Right atrium auricular region (tissue), 2 donors: ENCODE measurements at places on chromosomes 11 and 22.

- DNase-seq = peak; percentile 16
Observed at GRCh38 chr11:35853971-35854370, 89.9 kb upstream of the LDLRAD3 start.

- DNase-seq = no peak
Observed at GRCh38 chr11:3000032-3000961, 8.2 kb upstream of the NAP1L4 start.

DNA sequence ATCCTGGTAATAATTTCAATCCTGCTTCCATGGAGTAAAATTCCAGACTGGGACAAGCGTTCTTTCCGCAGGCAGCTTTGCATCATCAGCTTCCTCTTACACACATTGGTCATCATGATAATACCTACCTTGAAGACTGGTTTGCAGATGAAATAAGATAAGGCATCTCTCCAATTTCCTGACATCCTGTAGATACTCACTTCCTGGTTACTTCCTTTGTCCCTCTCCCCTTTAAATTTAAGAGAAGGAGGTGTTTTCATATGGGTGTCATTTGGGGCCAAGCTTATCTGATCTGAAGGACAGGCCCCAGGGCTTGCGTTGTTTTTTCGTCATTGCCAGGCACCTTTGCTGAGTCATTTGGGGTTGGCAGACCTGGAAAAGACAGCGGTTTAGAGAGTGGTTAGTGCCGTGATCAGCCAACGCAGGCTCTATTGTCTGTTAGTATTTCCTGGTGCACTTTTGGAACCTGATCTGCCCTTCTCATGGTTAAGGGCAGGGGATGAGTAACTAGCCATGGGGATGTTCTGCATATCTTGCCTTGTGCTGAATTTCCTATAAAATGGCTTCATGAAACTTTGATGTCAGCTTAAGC is 24.1 kb downstream of the GRAMD1B start:
- DNase-seq = no peak

- no peak for DNase-seq
Observed at GRCh38 chr11:81892770-81893635, 840.7 kb downstream of the FAM181B start.

DNA sequence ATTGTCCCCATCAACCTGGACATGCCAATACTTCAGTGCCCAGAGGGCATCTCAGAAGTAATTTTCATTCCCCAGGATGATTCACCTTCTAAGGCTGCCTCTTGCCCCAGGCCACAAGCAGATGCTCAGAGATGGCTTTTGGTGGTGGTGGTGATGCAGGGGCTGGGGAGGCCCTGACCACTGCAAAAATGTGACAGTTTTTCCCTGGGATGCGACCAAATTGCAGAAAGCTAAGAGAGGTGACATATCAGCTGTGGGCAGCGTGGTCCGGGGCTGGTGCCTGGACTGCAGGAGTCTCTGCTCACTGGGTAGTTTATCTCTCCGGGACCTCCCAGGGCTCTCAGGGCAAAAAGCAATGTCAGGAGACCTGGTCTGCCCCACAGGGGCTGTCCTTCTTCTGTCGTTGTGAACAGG is 39.7 kb upstream of the ACCSL start:
- peak; percentile 52 for DNase-seq

DNA sequence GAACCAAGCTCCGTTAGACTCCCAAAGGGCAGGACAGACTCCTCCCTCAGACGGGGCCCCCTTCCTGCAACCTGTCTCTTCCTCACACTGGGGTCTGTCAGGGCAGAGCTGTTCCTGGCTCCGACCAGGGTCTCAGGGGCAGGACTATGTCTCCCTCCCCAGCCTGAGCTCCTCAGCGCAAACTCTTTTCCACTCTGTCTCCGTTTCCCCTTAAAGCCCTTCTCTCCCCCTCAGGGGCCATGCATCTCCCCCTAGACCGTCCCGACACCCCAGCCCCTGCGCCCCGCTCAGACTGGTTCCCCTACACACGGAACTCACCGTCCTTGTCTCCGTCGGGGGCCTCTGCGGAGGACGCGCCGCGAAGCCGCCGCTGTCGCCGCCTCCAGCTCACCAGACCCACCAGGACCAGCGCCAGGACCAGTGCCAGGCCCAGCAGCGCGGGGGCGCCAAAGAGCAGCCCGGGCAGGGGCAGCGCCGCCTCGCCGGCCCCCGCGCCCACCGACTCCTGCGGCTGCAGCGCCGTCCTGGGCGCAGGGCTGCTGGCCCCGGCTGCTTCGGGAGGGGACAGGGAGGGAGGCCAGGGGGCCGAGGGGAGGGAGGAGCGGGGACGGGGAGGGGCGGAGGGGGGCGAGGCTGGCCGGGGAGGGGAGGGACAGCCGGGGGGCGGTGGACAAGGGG is 684 bp downstream of the TNFRSF13C start:
- DNase-seq = no peak

DNA sequence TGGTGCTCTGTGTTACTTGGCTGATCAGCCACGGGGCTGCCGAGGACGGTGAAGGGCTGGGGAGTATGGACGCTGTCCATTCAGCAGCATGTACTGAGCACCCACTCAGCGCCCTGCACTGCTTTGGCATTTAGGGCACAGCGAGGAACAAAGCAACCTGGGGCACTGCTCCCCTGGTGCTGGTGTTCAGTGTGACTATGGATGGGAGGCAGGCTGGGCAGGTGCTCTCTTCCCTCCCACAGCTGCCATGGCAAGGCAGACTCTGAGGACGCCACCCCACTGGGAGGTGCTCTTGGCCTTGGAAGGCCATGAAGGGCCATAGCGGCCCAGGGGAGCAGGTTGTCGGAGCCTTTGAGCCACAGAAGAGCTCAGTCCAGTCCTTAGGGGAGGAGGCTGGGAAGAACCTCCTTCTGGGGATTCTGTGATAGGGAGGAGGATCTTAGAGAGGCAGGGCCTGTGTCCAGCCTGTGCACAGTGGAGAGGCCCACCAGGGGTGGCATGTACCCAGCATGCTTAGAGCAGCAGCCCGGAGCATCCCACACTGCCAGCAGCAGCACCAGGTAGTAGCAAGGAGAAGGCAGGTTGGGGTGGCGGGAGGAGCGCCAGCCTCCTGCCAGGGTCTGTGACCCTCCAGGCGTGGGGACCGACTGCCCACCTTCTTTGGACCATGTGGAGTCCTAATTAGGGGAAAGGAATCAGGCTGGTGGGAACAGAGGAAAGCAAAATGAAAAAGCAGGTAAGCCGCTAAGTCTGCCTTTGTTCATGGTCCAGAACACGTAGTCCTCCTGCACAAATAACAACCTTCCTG is 141.8 kb downstream of the MPPED1 start:
- DNase-seq = peak; percentile 16

- DNase-seq = no peak
Observed at GRCh38 chr11:46918083-46918787, at the start of gene LRP4. Gene LRP4, minus strand, starts transcription at chr11:46918550. Its CDS starts 171 bp downstream, at chr11:46918379.

DNA sequence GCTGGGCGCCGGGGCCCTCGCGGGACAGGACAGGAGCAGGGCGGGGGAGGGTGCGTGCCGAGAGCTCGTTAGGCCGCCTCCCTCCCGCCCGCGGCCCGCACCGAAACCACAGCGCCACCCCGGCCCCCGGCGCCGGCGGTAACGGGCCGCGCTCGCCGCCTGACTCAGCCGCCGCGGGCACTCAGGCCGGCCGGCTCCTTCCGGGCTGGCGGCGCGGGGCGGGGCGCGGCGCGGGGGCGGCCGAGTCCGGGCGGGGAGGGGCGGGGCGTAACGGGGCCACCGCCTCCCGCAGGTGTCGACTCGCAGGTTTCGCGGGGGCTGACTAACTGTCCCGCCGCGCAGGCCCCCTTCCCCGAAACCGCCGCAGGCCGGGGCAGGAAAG is at the start of gene AP5B1:
Gene AP5B1, minus strand, starts transcription at position 207 of the 382 bp plus-strand sequence. CDS start 385 bp downstream, outside the sequence.
- no peak for DNase-seq

DNA sequence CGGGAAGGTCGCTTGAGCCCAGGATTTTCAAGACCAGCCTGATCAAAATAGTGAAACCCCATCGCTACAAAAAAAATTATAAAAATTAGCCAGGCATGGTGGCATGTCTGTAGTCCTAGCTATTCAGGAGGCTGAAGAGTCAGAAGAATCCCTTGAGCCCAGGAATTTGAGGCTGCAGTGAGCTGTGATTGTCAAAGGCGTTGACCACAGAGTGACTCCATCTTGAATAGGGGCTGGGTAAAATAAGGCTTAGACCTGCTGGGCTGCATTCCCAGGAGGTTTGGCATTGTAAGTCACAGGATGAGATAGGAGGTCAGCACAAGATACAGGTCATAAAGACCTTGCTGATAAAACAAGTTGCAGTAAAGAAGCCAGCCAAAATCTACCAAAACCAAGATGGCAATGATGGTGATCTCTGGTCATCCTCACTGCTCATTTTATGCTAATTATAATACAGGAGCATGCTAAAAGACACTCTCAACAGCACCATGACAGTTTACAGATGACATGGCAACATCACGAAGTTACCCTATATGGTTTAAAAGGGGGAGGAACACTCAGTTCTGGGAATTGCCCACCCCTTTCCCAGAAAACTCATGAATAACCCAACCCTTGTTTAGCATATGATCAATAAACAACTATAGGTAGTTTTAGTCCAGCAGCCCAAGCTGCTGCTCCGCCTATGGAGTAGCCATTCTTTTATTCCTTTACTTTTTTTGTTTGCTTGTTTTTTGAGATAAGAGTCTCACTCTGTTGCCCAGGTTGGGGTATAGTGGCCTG is 2.8 kb upstream of the RDX start:
- no peak for DNase-seq

- DNase-seq = no peak
Observed at GRCh38 chr11:64101461-64101860, 64.5 kb downstream of the MACROD1 start.

DNA sequence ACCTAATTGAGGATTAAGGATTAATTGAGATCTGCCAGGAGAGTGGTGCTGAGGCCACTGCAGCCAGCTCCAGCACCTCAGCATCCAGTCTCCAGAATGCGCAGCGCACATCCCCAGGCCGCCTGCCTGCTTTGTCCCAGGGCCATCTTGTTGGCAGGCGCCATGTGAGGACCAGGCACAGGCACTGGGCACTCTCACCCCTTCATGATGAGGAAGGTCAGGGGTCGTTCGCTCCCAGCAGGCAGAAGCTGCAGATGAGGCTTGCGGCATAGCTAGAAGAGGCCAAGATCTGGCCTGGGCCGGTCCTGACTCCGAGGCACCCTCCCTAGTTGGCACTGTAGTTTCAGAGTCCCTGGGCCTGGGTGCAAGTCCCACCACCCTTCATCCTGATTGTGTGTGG is 6.4 kb downstream of the CABP2 start:
- no peak for DNase-seq

- DNase-seq = no peak
Observed at GRCh38 chr22:33275073-33275443, 216.9 kb upstream of the SYN3 start.

DNA sequence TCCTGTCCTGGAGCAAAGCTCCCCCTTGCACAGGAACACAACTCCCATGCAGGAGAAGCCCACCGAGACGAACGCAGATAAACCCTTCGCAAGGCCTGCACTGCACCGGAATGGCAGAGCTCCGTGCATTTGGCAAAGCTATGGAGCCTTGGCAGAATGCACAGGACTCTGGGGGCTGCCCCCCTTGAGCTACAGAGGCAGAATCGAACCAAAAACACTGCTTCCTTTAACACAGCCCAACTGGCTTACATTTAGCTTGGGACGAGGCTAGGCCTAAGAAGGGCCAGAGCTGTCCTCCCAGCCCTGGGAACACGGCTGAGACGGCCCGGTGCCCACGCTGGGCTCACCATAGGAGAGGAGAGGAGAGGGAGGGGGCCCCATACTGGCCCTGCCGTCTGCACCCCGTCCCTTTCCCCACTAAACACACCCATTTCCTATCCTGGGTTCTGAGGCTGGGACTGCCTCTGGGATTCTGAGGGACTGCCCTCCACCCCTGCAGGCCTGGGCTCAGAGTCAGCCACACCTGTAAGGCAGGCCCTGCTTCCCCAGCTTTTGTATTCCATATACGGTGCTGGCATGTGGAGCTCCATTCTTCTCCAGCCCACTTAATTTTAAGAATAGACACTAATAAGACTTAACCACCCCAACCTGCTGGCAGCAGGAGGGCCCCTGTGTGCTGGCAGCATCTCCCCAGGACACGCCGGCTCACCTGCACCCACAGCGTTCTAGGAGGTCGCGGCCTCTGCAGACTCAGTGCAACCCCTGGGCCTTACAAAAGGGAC is 32.9 kb downstream of the PPM1F start:
- DNase-seq = no peak

- DNase-seq = no peak
Observed at GRCh38 chr11:66864924-66865697, 8.2 kb downstream of the LRFN4 start.

GRCh38 chr11:1564535-1565172 is 7.4 kb downstream of the DUSP8 start:
- DNase-seq = peak; percentile 84

- peak; percentile 86 for DNase-seq
Observed at GRCh38 chr22:23256986-23257888, 76.9 kb downstream of the BCR start.

GRCh38 chr22:21014726-21015465 is at the start of gene P2RX6:
Gene P2RX6, plus strand, starts transcription at chr22:21015165. Its CDS starts 10 bp downstream, at chr22:21015175.
- DNase-seq = no peak

DNA sequence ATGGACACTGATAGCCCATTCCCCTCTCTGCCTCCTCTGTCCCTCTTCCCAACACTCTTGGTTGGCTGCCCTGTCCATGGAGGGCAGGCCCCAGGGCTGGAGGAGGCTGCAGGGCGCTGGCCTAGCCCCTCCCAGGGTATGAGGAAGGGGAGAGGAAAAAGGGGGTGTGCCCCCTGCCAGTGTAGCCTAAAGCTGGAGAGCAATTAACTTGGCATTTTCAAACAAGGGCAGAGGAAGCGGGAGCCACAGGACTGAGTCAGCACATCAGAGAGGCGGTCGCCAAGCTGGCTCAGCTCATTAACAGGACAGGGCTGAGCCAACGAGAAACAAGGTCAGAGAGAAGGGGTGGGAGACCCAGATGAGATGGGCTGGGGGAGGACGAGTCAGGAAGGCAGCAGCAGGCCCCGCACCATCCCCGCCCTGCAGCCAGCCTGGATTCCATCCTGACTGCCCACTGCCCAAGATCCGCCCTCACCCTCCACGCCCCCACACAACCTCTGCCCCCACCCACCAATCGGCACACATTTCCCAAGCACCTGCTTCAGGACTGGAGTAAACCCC is 76.3 kb downstream of the BUD13 start:
- peak; percentile 42 for DNase-seq

GRCh38 chr11:124898711-124899110 is 1.0 kb upstream of the ROBO4 start:
- no peak for DNase-seq

GRCh38 chr11:59756558-59756840 is 1.3 kb downstream of the STX3 start:
- DNase-seq = no peak
